ENCODE measurements at places on chromosomes 3 and 15. TPM values are rescaled to one million over a fixed set of nuclear protein-coding genes. Genes with fewer than 3 reads are reported as not detected.

The FAM219B gene
- polyA plus RNA-seq = 39.0 TPM

The LOXL1 gene
- 28.8 TPM for polyA plus RNA-seq

The CADPS gene
- polyA plus RNA-seq = 12.9 TPM

GRCh38 chr3:12454076-12454815 is 30.0 kb upstream of the TSEN2 start:
- no peak for DNase-seq

DNA sequence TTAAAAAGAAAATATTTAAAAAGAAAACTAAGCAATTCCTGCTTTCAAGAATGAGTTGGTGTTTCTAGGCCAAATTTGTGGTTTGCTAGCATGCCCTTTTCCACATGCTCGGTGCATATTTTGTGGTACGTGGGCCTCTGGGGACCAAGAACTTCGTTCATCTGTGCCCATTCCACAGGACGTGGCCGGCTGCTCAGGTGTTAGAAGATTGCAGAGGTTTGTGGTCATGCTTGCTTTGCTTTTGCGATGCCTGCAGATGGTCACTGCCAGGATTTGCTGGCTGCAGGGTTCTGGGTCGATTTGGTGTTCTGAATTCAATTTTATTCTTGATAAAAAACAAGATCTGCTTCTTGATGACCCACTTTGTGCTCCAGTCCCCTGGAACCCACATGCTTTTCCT is 7.5 kb downstream of the PSTPIP1 start:
- DNase-seq = no peak

All from heart left ventricle (tissue), 16 donors.